ENCODE measurements at places on chromosomes 1 and 21.

DNA sequence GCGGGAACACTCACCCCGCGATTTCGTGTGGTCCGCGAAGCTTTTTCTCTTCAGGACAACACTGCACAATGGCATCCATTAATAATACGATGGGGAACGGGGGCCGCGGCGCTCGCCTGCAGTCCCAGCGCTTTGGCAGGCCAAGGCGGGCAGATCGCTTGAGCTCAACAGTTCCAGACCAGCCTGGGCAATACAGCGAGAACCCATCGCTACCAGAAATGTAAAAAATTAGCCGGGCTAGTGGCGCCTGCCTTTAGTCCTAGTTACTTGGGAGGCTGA, 17.7 kb downstream of the OR2C3 start:
- no peak for DNase-seq

GRCh38 chr1:115527746-115528145, 114.0 kb upstream of the VANGL1 start:
- DNase-seq = no peak

- DNase-seq = no peak
Measured at GRCh38 chr1:18175051-18175450, 67.5 kb downstream of the IGSF21 start.

GRCh38 chr1:230011333-230012092, 55.5 kb upstream of the GALNT2 start:
- no peak for DNase-seq

- DNase-seq = peak; percentile 98
Measured at GRCh38 chr1:85137660-85138059, 63.2 kb downstream of the SYDE2 start.

DNA sequence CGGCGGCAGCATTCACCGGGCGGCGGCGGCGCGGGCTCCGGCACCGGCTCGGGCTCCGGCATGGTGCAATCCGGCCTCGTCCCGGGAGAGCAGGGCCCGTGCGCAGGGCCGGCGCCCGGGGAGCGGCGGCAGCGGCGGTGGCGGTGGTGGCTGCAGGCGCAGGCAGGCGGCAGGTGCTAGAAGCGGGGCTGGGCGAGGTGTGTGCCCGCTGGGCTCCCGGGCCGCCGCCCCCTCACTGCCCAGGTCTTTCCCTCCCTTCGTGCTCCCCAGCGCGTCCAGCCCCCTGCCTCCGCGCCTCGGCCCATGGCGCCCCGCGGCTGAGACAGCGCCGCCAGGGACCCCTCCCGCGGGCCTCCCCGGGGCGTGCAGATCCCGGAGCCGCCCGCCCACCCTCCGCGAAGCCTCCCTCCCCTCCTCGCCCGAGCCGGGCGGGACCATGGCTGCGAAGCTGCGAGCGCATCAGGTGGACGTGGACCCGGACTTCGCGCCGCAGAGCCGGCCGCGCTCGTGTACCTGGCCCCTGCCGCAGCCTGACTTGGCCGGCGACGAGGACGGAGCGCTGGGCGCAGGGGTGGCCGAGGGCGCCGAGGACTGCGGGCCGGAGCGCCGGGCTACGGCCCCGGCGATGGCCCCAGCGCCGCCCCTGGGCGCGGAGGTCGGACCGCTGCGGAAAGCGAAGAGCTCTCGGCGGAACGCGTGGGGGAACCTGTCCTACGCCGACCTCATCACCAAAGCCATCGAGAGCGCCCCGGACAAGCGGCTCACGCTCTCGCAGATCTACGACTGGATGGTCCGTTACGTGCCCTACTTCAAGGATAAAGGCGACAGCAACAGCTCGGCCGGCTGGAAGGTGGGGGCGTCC, 492 bp downstream of the FOXO6 start:
- DNase-seq = peak; percentile 10

- no peak for DNase-seq
Measured at GRCh38 chr1:245015031-245015430, 139.8 kb upstream of the KIF26B start.

DNA sequence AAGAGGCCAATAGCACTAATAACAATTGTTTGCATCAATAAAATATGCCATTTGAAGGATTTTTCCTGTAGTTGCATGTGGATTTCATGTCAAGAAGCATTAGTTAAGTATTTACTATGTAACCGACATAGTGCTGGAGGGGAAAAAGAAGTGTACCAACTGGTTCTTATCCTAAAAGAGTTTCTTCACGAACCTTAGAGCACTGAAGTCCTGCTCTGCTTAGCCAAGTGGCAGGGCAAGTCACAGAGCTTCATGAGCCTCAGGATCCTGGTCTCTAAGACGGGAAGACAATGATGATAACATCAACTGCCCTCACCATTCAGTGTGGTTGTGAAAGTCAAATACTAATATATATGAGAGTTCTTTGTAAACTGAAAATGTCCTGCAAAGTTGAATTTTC, 14.1 kb downstream of the KIAA0040 start:
- DNase-seq = no peak

DNA sequence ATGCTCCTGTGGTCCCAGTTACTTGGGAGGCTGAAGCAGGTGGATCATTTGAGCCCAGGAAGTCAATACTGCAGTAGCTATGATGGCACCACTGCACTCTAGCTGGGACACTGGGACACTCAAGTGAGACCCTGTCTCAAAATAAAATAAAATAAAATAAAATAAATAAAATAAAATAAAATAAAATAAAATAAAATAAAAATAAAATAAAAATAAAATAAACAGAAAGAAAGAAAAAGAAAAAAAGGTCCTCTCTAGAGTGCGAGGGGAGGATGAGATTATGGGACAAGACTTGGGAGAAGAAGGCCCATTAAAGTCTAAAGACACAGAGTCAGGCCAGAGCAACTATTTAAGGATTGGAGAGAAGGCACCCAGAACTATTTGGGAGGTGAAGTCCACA, 172.5 kb downstream of the IER5 start:
- DNase-seq = no peak

All from DMS79 (cell line).